ENCODE measurements at places on chromosomes 3 and 15.

GRCh38 chr3:134682196-134682880, 31.5 kb upstream of the KY start:
- DNase-seq = no peak

DNA sequence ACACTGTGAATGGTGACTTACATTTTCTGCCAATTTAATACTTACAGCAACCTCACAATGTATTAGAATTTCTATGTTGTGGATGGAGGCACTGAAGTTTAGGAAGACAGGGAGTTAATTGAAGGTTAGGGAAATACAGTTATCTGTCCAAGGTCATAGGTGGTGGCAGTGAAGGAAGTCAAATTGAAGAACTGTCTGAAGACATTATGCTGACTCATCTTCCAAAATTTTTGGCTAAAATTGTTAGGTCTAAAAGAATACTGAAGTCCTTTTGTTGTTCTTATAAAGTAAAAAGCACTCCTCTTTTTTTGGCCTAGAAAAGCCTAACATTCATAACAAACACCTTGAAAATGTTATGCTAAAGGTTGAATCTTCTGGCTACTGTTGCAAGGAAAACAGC, 27.7 kb downstream of the EMC4 start:
- no peak for DNase-seq

GRCh38 chr15:67049351-67050044, 15.9 kb upstream of the SMAD3 start:
- no peak for DNase-seq

- DNase-seq = no peak
These were observed 49.2 kb downstream of the PHC3 start for GRCh38 chr3:170132335-170132734.

DNA sequence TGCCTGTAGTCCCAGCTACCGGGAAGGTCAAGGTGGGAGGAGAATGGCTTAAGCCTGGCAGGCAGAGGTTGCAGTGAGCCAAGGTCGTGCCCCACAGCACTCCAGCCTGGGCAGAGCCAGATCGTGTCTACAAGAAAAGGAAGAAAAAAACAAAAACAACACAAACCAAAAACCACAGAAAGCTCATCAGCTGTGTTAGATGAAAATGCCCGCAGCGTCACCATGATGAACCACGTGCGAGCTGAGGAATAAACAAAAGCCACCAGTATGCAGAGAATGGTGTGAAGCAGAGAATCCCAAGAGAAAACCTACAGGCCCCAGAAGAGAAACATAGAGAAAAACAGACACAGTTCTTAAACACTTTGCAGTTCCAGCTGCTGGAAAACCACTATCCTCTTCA, 19.7 kb upstream of the TM4SF19 start:
- no peak for DNase-seq

- DNase-seq = no peak
These were observed 53.6 kb upstream of the THRB start for GRCh38 chr3:24548278-24548677.

- DNase-seq = no peak
These were observed 256.7 kb upstream of the ICE2 start for GRCh38 chr15:60735559-60736047.

Data from renal cortex interstitium (tissue), 15 donors.